Activated CD4-positive, alpha-beta memory T cell treated with anti-CD3 and anti-CD28 coated beads for 36 hours (primary cell): ENCODE measurements at places on chromosomes 16 and 17. TPM values are rescaled to one million over a fixed set of nuclear protein-coding genes. Genes with fewer than 3 reads are reported as not detected.

DNA sequence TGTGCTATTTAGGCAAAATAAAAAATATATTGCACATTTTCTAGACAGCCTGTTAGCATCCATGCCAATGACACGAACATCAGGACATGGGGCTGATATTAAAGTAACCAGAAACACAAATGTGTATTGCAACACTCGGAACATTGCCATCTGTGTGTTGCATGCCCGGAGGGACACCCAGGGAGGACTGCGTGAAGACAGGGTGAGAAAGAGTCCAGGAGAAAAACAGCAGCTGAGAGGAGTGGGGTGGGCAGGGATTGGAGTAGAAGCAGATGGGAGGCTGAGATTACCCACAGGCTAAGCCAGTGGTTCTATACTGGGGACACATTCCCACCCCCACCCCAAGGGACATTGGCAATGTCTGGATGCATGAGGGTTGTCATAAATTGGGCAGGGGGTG lies 114.8 kb downstream of the GRIN2A start:
- H3K4me3 ChIP-seq = no peak overlapping the region
- DNase-seq = no peak
- no peak overlapping the region for H3K27ac ChIP-seq
- peaks cover 2% of the 10 kb centered on the region for H3K27me3 ChIP-seq
- no peaks in the 10 kb centered on the region for H3K4me1 ChIP-seq
- H3K36me3 ChIP-seq = no peaks in the 10 kb centered on the region

DNA sequence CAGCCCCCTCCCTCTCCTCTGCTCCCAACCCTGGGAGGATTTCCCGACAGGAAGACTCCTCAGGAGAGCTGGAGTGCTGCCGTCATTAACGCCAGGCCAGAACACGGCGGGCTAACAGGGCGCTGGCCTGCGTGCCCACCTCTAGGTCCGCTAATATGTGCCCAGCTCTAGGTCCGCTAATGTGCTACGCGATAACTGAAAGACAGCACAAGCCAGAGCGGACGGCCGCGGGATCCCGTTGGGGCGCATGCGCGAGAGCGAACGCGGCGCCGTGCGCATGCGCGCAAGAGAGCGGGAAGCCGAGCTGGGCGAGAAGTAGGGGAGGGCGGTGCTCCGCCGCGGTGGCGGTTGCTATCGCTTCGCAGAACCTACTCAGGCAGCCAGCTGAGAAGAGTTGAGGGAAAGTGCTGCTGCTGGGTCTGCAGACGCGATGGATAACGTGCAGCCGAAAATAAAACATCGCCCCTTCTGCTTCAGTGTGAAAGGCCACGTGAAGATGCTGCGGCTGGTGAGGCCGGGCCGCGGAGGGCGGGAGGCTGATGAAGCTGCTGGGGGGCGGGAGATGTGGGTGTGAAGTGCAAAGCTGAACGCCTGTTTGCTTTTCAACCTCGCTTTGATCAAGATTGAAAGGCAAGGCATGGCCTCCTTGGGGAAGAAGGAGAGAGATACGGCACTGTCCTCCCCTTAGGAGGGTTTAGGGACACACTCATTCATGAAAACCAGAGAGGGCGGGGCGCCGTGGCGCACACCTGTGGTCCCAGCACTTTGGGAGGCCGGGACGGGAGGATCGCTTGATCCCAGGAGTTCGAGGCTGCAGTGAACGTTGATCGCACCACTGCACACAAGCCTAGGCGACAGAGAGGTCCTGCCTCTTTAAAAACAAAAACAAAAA lies at the start of gene CKLF:
Gene CKLF (plus strand): TSS at position 291 of the 892 bp plus-strand sequence. CDS start 140 bp downstream, at position 431.
- H3K4me3 ChIP-seq = peak within 1 kb of the TSS; percentile 95
- peaks cover 65% of the 10 kb centered on the region for H3K4me1 ChIP-seq
- DNase-seq = peak; percentile 95
- peaks cover 33% of the 10 kb centered on the region for H3K36me3 ChIP-seq

DNA sequence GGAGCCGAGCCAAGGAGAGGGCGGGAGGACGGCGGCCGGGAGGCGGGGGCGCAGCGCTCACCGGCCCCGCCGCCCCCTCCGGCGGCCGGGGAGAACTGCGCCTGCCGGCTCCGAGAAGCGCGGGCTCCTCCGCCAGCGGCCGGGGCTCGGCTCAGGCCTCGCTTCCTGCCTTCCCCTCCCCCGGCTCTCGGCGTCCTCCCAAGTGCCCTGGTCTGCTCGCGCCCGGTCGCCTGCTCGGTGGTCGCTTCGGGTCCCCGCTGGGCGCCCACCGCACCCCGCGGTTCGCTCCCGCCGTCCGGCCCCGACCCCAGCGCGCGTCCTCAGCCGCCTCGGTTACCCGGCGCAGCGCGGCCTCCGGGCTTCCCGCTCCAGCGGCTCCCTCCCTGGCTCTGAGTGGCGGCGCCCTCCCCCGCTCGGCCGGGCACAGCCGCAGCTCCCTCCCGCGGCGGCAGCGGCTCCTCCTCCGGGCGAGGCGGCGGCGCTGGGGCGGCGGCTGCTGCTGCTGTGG lies 313 bp downstream of the UBTF start:
- peak overlapping the region; percentile 66 for H3K27ac ChIP-seq
- peaks cover 34% of the 10 kb centered on the region for H3K4me1 ChIP-seq
- H3K4me3 ChIP-seq = no peak overlapping the region

The PRAC1 gene
- not detected for total RNA-seq

DNA sequence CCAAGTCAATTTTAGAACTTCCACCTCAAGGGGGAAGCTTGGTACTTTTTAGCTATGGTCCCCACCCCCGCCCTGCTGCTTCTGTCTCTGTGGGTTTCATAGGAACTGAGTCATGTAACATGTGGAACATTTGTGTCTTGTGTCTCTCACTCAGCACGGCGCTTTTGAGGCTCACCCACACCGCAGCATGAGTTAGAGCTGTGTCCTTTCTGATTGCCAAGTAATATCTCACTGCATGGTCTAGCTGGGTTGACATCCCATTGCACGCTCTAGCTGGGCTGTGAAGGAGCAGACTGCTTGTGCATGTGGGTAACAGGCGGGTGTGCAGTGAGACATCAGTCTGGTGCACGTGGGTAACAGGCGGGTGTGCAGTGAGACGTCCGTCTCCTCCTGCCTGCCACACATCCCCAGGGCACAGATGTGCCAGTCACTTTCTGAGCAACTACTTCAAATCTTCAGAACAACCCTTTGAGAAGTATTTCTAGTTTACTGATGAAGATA lies 26.4 kb upstream of the SLC7A5 start:
- no peaks in the 10 kb centered on the region for H3K36me3 ChIP-seq
- peak overlapping the region; percentile 58 for H3K4me3 ChIP-seq
- peak overlapping the region; percentile 99 for H3K27ac ChIP-seq
- peak; percentile 96 for DNase-seq
- no peaks in the 10 kb centered on the region for H3K27me3 ChIP-seq
- H3K4me1 ChIP-seq = peaks cover 51% of the 10 kb centered on the region

GRCh38 chr17:30244853-30245385 lies 9.4 kb upstream of the SLC6A4 start:
- H3K27me3 ChIP-seq = no peaks in the 10 kb centered on the region
- H3K4me1 ChIP-seq = no peaks in the 10 kb centered on the region
- DNase-seq = no peak
- peaks cover 30% of the 10 kb centered on the region for H3K36me3 ChIP-seq
- no peak overlapping the region for H3K4me3 ChIP-seq
- no peak overlapping the region for H3K27ac ChIP-seq

The SYNGR3 gene
- total RNA-seq = 11.9 TPM

GRCh38 chr17:21239680-21240368 lies 13.4 kb downstream of the NATD1 start:
- no peak overlapping the region for H3K4me3 ChIP-seq
- no peaks in the 10 kb centered on the region for H3K4me1 ChIP-seq
- DNase-seq = no peak
- H3K36me3 ChIP-seq = no peaks in the 10 kb centered on the region
- H3K27ac ChIP-seq = no peak overlapping the region

GRCh38 chr17:30819971-30820705 lies 4.4 kb downstream of the CRLF3 start:
- H3K4me1 ChIP-seq = peaks cover 46% of the 10 kb centered on the region
- peak overlapping the region; percentile 91 for H3K4me3 ChIP-seq
- peak; percentile 38 for DNase-seq
- H3K27me3 ChIP-seq = no peaks in the 10 kb centered on the region
- peak overlapping the region; percentile 94 for H3K27ac ChIP-seq

GRCh38 chr17:44733753-44734152 lies 25.0 kb upstream of the ADAM11 start:
- DNase-seq = no peak
- no peaks in the 10 kb centered on the region for H3K4me1 ChIP-seq
- H3K27me3 ChIP-seq = no peaks in the 10 kb centered on the region
- H3K36me3 ChIP-seq = peaks cover 7% of the 10 kb centered on the region

- peaks cover 38% of the 10 kb centered on the region for H3K36me3 ChIP-seq
- peak; percentile 88 for DNase-seq
- peak overlapping the region; percentile 78 for H3K4me3 ChIP-seq
- no peaks in the 10 kb centered on the region for H3K27me3 ChIP-seq
Measured at GRCh38 chr16:50699326-50700159, 6.1 kb downstream of the NOD2 start.

GRCh38 chr16:86881861-86882273 lies 303.5 kb downstream of the FOXL1 start:
- DNase-seq = no peak
- peaks cover 50% of the 10 kb centered on the region for H3K27me3 ChIP-seq
- H3K36me3 ChIP-seq = no peaks in the 10 kb centered on the region
- no peak overlapping the region for H3K4me3 ChIP-seq
- no peak overlapping the region for H3K27ac ChIP-seq

GRCh38 chr17:10879190-10879836 lies 41.4 kb upstream of the PIRT start:
- H3K27ac ChIP-seq = no peak overlapping the region
- peak; percentile 10 for DNase-seq
- peaks cover 4% of the 10 kb centered on the region for H3K27me3 ChIP-seq
- peaks cover 2% of the 10 kb centered on the region for H3K4me1 ChIP-seq

- no peaks in the 10 kb centered on the region for H3K36me3 ChIP-seq
- H3K27me3 ChIP-seq = peaks cover 33% of the 10 kb centered on the region
- no peak for DNase-seq
Measured at GRCh38 chr17:79306424-79307318, 232.0 kb downstream of the ENGASE start.
